Substantia nigra (tissue), 51 donors: ENCODE measurements at places on chromosomes 2 and 18.
A peak's percentile ranks its signal among the peaks of the same experiment; 100 is the strongest.

DNA sequence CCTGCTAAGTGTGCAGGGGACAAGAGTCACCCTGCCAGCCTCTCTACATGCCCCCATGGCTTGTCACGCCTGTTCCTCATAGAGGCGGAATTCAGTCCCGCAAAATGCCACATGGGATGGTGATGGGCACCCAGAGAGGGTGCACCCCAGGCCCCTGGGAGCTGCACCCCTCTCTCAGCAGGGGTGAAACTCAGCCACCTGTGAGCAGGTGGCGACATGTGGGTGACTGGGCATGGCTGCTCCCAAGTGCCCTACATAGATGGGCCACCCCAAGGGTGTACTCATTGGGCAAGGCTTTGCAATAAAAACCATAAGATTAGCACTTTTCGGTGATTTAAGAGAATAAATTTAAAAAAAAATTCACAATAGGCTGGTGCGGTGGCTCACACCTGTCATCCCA, 6.3 kb downstream of the HS6ST1 start:
- DNase-seq = no peak

DNA sequence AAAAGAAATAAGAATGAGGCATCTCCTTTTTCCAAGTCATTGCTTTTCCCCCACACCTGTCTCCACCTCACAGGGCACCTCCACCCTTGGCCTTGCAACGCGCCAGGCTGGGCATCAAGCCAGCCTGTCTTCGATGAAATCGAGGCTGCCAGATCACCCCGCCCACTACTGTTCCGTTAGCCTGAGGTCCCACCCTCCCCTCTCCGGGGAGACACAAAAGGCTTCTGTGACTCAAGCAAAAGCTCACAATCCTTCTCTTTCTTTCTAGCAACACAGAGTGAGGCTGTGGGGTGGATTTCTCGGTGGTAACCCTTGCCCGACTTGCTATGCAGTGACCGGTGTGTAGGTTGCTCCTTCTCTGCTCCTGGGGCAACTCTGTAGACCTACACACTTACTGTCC, 9.9 kb downstream of the TNP1 start:
- peak; percentile 69 for DNase-seq

GRCh38 chr2:33477473-33478468, 1.3 kb downstream of the RASGRP3 start:
- no peak for DNase-seq

GRCh38 chr2:217058791-217059755, 199.2 kb upstream of the TNP1 start:
- no peak for DNase-seq

GRCh38 chr2:168053676-168054075, 193.7 kb downstream of the STK39 start:
- no peak for DNase-seq

DNA sequence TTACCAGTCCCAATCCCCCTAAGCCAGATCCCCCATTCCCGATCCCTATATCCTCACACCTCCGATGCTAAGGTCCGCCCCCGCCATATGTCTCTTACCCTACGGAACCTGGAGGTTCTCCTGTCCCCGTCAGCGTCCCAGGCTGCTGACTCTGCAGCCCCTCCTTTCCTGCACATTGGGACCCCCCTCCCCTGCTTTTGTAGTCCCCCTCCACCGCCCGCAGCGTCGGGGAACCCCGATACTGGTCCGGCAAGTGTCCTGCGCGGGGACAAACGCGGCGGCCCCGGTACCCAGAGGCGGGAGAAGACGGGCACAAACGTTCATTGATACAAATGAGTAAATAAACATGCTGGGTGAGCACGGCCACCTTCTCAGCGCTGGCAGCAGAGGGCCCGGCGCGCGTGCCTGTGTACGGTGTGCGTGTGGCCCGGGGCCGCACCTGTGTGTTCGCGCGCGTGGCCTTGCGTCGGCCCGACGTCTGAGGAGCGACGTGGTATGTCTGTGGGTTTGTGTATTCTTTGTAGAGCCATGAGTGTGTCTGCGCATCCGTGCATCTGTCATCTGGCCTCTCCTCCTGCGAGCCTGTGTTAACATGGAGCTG, 2.0 kb upstream of the CYP26B1 start:
- DNase-seq = no peak

DNA sequence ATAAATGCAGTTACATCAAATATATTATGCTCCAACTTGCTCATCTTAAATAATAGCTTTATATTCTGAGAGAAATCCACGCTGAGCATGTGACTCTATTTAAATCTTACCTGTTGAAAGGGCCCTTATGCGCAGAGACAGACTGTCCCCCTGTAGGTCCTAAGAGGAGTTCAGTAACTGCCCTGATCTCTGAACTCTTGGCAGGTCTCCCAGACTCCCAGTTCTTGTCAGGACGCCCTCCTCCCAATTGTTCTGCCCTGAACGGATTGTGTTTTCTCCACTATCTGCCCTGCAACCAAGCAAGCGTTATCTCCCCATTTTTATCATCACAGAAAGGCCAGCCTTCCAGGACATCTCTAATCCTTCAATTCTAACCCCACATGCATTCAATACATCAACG, 954.6 kb downstream of the TSN start:
- DNase-seq = no peak

GRCh38 chr2:48292393-48292792, 237.6 kb upstream of the STON1 start:
- no peak for DNase-seq

GRCh38 chr2:143793381-143793780, 664.2 kb downstream of the ARHGAP15 start:
- no peak for DNase-seq

- DNase-seq = no peak
These were observed 63.1 kb upstream of the NFATC1 start for GRCh38 chr18:79332646-79333045.

DNA sequence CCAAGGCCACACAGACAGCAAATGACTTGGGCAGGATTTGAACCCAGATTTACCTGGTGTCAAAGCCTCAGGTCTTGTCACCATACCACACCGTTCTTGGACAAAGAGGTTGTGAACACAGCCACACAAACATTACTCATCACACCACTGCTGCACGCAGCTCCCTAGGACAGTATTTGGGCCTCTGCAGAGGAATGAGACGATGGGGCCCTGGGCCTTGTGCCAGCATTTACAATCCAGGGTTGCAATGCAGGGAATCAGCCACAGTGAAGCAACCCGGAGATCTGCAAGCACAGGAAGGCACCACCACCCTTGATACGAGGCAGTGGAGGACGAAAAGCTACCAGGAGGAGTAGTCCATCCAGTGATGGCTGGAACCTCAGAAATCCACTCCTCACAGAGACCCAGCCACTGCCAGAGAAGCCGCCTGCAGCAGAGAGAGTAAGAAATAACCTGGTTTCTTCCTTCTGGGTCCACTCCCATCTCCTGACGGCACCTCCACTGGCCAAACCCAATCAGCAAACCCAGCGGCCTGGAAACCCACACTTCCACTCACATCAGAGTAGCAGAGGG, 3.7 kb upstream of the MTCL1 start:
- no peak for DNase-seq

- DNase-seq = no peak
These were observed 25.6 kb upstream of the CERS6 start for GRCh38 chr2:168430431-168430830.

GRCh38 chr2:211479536-211480150, 923.2 kb downstream of the CPS1 start:
- DNase-seq = no peak

DNA sequence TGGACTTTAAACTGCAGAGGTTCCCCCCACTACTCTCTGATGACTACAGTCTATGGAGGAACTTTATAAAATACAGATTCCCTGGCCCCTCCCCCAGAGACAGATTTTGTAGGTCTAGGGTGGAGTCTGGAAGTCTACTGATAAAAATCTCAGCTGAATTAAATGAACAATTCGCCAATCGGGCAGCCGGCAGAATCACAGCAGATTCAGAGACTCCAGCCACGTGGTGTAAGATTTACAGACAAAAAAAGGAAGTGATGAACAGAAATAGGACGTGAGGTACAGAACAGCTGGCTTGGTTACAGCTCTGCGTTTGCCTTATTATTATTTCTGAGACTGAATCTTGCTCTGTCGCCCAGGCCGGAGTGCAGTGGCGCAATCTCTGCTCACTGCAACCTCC, 21.4 kb upstream of the MTA3 start:
- no peak for DNase-seq

DNA sequence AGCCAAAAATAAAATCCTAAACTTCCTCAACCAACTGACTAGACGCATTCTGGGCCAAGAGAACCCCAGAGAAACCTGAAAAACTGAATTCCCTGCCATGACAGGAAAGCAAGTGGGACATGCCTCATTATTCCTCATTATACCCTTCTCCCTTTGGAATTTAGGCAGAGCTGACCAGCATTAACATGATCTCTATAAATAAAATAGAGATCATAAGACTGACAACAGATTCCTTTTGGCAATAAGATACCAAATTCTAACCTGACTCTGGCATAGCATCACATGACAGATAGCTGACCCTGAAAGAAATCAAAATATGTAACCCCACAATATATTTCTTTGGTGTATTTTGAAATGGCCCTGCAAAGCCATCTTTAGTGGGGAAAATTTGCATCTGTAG, 277.8 kb upstream of the SLC14A2 start:
- no peak for DNase-seq

GRCh38 chr18:5150894-5151293, 46.2 kb downstream of the AKAIN1 start:
- DNase-seq = no peak

DNA sequence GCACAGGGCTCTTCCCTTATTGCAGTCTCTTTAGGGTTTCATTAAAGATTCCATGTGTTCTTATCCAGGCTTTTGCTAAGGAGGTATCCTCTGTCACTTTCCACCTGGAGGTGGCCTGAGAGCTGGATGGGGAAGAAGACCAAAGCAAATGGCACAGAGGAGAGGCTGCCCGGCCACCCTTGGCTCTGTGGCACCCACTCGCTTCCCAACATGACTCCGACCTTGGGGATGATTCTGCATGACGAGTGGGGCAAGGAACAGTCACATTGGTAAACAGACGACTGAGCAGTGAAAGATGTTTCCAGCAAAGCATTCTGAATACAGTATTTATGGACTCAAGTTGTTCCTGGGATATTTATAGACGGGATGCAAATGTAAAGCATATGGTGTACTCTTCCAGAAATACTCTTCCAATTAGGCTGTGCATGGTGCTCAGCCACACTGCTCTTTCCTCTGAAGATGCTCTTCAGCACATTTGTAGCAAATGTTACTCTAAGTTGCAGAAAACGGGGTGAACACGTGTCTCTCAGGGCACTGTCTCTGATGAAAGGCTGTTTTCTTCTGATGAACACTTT, 377.1 kb upstream of the HS6ST1 start:
- no peak for DNase-seq

DNA sequence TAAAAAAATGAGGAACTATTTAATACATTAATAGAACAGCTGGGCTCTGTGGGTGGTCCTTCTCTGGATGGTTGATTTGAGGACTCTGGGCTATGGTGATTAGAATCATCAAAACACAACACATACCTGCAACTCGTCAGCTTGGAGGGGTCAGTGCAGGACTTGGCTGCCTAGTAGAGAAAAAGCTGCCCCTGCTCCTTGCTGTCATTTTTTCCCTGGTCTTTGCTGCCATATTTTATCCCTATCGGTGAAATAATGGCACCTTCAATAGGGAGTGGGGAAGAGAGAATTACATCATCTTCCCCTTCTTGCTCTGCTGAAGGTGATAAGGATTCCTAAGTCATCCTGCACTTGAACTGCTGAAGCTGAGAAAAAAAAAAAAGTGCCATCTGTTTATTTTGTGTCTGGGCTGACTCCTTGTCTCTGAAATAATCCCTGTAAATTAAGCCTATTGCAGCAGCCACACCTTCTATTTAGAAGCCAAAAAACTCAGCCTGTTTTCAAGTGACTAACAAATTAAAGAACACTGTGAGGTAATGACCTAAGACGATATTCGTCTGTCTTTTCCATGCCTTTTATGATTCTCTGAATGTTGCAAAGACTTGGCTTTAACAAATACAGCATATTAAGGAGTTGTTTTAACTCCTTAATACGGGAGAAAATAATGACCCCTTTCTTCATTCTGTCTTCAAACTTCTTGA, 89.3 kb downstream of the ACVR1 start:
- DNase-seq = no peak

DNA sequence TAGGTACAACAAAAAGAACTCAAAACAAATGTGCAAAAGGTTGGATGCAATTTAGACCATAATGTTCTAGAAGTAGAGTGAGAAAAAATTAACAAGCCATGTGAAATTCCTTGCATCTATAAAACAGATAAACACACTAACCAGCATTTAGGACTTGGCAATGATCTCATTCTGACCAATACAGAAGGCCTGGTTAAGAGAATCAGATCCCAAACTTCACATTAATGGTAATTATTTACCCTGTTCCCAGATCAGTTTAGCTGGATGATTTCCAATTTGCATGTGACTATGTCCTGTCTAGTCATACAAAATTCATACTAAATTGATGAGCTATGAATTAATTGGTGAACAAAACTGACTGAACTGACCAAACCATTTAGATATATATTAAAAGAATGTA, 98.4 kb upstream of the FIGN start:
- no peak for DNase-seq

- no peak for DNase-seq
These were observed 416.6 kb upstream of the MEX3C start for GRCh38 chr18:51614033-51614432.

DNA sequence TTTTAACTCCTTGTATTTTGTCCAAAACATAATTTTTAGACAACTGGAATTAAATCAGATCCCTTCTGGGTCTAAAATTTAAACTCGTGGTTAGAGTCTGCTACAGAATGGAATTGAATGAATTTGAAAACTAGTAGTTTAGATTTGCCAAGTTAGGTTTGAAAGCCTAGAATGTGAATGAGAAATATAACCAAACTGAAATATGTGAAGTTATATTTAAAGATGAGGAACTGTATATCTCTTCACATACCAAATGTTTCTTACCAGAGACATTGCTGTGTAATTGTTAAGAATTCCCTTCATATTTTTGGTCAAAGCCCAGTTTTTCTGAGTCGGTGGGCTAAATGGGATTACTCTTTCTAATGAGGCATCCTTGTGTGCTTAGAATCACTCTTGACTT, 74.2 kb downstream of the LPIN1 start:
- DNase-seq = no peak

- DNase-seq = no peak
These were observed 19.9 kb upstream of the NEDD4L start for GRCh38 chr18:58024139-58024538.

GRCh38 chr18:5558851-5559250, 15.1 kb upstream of the EPB41L3 start:
- no peak for DNase-seq

- DNase-seq = no peak
These were observed 47.9 kb downstream of the CACNB4 start for GRCh38 chr2:152050915-152051314.
